ENCODE measurements at places on chromosomes 6 and 20. TPM values are rescaled to one million over a fixed set of nuclear protein-coding genes. Genes with fewer than 3 reads are reported as not detected.

The GRM4 gene
- total RNA-seq, result not detected

The POU5F1 gene
- total RNA-seq, result 4.9 TPM

The TUBB2B gene
- total RNA-seq, result 10.6 TPM

The PXMP4 gene
- total RNA-seq, result 5.2 TPM

The CDK19 gene
- total RNA-seq, result 8.0 TPM

The LCA5 gene
- total RNA-seq, result 7.8 TPM

The SNTA1 gene
- 19.8 TPM for total RNA-seq

The PCIF1 gene
- 20.2 TPM for total RNA-seq

The SCRT2 gene
- not detected for total RNA-seq

The SLC4A11 gene
- not detected for total RNA-seq

The HMGCLL1 gene
- total RNA-seq, result 2.3 TPM

The OR2H2 gene
- not detected for total RNA-seq

The EDN1 gene
- 0.66 TPM for total RNA-seq

- peak; percentile 21 for DNase-seq
These were observed at the start of gene PRR18 for GRCh38 chr6:166308033-166308768. Gene PRR18 (minus strand): TSS chr6:166308392. CDS start chr6:166308142, 250 bp downstream.

DNA sequence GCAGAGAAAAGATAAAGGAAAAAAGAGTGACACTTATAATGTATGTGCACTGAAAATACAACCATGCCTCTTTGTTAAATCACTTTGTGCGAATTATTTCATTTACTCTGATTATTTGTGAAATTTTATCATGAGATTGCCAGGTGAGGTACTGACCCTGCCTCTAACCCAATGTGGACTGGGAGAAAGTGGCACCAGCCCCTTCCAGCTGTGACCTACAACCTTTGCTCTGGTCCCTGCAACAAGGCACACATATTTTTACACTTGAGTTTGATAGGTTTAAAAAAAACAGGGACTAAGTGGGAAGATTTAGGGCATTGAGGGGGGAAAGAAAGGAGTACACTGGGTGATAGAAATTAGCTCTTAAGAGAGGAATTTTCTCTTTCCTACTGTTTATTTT lies 80.3 kb upstream of the ISM1 start:
- DNase-seq, result no peak

GRCh38 chr6:43205849-43206248 lies 23.4 kb downstream of the DNPH1 start:
- DNase-seq, result no peak

- DNase-seq, result no peak
These were observed 18.3 kb upstream of the SEC63 start for GRCh38 chr6:107976155-107976783.

- DNase-seq, result no peak
These were observed 51.4 kb downstream of the WDR27 start for GRCh38 chr6:169650241-169650958.

DNA sequence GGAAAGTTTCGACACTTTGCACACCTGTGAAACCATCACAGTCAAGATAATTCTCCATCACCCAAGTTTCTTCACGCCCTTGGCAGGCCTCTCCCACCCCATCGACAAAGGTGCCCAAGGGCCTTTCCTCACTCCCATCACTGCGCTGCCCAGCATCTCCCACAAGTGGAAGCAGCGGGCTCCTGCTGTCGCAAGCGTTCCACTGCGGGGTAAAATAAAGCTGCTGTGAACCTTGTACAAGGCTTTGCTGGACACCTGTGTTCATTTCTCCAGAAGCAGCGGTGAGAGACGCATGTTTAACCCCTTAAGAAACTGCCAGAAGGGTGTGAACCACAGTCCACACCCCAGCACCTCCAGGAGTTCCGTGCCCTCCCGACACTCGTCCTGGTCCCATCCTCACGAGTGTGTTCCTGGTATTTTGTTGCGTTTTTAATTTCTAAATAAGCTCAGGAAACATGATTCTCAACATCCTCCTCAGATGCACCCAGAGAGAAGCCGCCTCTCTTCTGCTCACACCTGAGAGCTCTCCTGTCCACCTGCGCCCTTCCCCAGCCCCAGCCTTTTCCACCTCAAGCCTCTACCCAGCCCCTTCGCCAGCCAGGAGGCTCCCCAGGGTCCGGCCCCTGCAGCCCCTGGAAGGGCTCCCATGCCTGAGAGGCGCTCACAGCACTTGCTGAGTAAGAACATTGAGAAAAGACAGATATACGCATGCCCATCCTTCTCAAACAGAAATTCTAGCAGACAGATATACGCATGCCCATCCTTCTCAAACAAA lies 97.5 kb downstream of the TAF4 start:
- DNase-seq, result no peak

GRCh38 chr6:82691997-82692396 lies 328.4 kb downstream of the TPBG start:
- DNase-seq, result no peak

DNA sequence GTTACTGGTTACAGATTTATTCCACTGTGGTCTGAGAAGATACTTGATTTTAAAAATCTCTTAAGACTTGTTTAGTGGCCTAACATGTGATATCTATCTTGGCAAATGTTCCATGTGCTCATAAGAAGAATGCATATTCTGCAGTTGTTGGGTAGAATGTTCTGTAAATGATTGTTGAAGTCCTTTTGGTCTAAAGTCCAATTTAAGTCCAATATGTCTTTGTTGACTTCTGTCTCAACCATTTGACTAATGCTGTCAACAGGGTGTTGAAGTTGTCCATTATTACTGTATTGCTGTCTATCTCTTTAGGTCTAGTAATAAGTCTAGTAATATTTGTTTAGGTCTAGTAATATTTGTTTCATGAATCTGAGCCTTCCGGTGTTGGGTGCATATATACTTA lies 387.8 kb upstream of the RUNX2 start:
- no peak for DNase-seq

GRCh38 chr20:62064770-62065673 lies 659 bp downstream of the TAF4 start:
- peak; percentile 46 for DNase-seq

GRCh38 chr6:48184648-48185047 lies 73.7 kb upstream of the PTCHD4 start:
- no peak for DNase-seq

DNA sequence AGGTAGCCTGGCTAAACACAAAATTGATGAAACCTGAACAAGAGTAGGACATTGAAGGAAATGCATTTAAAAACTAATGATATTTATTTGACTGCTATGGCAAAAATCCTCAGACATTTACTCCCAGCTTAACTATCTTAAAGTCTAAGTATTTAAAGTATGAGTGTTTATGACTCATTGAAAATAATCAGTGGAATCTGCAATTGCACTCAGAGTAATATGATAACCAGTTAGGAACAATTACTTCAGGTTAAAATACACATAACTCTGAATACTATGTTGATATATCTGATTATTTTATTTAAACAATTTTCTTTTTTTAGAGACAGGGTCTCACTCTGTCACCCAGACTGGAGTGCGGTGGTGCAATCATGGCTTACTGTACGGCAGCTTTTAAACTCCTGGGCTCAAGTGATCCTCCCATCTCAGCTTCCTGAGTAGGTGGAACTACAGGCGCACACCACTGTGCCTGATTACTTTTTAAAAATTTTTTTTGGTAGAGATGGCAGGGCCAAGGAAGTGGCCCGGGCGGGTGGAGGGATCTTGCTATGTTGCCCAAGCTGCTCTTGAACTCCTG lies 43.9 kb downstream of the FILIP1 start:
- no peak for DNase-seq

DNA sequence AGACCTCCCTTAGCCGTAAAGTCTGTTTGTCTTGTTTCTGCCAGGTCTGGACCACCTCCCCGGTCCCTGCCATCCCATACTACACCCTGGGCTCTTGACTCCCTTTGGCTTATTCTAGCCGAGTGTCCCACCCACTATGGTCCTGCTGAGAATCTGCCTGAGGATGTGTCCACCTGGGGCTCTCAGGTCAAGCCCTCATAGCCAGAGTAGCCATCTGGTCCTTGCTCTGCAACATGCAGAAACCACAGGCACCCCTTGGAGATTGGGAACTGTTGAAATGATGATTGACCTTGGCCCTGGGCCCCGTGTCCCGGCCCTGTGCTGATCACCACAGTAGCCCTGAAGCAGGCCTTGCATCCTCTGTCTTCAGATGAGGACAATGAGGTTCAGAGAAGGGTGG lies 44.0 kb downstream of the VSTM2L start:
- DNase-seq, result no peak

DNA sequence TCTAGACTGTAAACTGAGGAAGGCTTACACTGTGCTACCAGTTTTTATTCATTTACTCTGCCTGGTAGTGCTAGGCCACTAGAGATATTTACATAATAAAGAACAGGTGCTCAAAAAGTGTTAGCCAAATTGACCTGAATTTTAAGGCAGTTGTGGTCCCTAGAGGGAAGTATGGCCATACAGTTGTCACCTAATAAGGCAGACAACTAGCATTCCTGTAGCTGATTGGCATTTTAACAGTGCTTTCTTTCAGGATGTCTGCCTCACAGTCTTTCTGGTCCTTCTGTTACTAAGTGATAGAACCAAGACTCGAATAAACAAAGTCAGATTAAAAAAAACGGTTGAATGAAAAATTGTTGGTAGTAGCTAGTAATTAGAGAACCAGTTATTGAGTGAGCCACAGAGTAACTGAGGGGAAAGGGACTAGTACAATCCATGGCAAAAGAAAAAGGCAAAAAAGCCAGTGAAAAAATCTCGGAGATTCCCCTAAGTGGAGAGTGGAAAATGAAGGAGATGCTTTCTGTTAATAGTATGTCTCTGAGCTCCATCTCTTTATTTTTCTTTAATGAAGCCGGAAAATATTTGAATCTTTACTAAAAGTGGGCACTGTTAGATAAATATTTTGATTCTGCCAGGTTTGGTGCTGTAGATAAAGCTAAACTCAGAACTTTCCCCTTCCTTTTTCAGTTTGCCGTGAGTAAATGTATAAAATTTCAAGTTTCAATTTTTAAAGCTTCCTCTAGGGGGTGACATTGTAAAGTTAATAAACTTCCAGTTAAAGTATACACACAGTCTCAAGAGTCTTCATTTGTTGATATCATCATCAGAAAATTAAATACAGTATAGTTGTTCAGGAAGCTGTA lies 9.1 kb downstream of the VTA1 start:
- no peak for DNase-seq

GRCh38 chr20:11395581-11395980 lies 522.1 kb upstream of the BTBD3 start:
- DNase-seq, result no peak

DNA sequence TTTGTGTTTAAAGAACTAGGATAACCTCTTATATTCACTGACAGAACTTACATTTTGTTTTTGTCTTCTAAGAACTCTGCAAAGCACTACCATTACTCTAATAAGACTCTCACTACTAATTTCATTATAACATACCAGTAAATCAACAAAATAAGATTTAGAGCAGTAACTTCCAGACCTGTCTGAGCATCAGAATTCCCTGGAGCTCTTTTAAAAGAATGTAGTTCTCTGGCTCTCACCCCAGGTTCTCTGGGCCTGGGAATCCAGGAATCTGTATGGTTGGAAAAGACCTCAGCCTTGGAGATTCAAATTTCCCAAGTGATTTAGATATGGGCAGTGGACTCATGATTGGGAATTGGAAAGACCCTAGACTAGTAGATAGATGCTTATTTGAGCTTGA lies 89.4 kb downstream of the JAG1 start:
- DNase-seq, result no peak

- no peak for DNase-seq
These were observed 497.0 kb downstream of the BTBD3 start for GRCh38 chr20:12414446-12415274.

- DNase-seq, result no peak
These were observed 2.1 kb downstream of the KHDRBS2 start for GRCh38 chr6:62283796-62284411.

- DNase-seq, result peak; percentile 51
These were observed 102.8 kb downstream of the NRSN1 start for GRCh38 chr6:24228681-24229255.

DNA sequence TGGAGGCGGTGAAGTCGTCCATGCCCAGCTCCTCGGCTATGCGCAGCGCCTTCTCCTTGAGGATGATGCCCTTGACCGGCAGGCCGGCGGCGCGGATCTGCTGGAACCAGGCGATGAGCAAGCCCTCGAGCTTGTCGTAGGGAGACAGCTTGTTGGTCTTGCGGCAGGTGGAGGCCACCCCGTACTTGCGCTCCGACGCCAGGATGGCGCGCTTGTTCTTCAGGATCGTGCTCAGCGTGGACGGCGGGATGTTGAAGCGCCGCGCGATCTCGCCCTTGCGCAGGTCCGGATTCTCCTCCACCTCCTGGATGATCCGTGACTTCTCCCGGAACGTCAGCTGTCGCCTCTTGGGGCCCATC lies 435 bp downstream of the CENPB start:
- DNase-seq, result peak; percentile 61

DNA sequence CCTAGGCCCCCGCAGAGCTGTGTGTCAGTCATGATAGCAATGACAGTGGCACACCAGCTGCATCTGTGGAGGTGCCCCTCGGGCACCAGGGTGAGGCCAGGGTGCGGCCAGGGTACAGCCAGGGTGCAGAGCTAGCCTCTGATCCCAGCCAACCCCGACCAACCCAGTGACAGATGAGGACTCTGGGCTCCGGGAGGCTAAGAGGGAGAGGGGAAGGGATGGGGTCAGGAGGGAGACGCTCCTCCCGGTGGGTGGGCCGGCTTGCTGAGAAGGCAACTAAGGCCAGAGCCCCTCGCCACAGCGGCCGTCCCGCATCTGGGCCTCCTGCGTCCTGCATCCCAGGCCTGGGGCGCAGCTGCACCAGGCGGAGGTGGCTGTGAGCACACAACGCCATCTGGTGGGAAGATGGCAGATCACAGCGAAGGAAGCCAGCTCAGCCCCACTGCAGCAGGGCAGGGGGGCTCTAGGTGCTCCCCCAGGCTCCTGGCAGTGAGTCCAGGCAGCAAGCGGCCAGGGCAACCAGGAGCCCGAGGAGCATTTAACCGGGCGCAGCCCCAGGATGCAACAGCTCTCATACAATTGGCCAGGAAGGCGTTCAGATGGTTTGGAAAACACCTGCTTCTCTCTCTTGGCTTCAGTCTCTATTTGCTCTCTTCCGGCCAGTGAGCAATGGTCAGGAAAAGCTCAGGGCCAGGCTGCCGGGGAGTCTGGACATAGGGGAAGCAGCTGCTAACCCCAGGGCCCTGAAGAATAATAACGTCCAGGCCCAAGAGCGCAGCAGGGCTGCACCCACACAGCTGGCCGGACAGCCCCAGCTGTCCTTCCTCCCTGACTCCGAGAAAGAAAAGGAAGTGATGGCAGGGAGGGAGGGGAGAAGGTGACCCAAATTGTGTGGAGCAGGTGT lies 169.4 kb downstream of the TAF4 start:
- peak; percentile 26 for DNase-seq

GRCh38 chr6:31691564-31692108 lies 10.8 kb upstream of the LY6G5C start:
- DNase-seq, result no peak

- DNase-seq, result no peak
These were observed 584 bp downstream of the C20orf141 start for GRCh38 chr20:2815242-2815900.

DNA sequence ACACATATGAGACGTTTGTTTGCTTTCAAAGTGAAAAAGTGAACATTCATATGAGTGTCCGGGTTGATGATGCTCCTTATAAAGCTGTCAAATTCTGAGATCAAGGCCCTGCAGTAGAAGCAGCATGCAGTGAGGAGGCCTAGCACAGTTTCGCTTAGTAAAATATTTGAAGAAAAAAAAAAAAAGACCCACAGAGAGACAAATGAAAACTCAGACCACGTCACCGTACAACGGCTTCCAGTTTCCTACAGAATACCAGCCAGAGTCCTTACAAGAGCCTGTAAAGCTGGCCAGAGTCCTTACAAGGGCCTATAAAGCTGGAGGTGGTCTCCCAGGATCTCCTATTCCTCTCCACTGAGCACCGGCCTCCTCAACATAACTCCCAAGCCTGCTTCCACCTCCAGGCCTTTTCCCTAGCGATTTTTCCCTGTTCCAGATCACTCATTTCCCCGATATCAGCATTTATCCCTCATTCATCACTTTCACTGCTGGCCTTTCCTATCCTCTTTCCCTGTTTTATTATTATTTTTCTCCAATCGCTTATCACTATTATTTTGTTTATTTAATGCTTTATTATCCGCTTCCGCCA lies 1.5 kb upstream of the HMGN4 start:
- DNase-seq, result peak; percentile 13
